ENCODE measurements at places on chromosomes 5 and 9.

DNA sequence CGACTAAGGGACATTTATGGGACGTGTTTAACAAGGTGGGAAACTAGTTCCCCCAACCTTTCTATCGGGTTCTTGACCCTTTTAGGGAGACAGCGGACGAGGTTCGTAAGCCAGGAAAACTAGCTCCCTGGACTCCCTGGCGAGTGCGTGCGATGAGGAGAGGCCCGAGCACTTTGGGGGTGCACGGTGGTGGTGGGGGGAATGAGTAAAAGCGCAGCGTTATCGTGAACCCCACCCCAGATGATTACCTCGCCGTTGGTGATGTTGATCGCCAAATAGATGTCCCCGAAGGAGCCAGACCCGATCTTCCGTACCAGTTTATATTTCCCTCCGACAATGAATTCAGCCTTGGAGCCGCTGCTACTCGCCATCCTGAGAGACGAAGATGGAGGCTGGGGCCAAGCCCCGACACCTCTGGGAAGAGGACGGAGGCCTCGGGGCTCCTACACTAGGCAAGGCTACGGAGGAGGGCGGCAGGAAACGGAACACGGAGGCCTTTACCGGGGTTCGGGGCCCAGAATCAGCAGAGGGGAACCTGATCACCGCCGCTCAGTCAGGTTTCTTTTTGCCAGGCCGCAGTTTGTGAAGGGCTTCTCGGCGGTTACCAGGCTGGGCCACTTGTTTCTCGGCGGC, 529 bp downstream of the CSNK1A1 start:
- DNase-seq: peak; percentile 34

DNA sequence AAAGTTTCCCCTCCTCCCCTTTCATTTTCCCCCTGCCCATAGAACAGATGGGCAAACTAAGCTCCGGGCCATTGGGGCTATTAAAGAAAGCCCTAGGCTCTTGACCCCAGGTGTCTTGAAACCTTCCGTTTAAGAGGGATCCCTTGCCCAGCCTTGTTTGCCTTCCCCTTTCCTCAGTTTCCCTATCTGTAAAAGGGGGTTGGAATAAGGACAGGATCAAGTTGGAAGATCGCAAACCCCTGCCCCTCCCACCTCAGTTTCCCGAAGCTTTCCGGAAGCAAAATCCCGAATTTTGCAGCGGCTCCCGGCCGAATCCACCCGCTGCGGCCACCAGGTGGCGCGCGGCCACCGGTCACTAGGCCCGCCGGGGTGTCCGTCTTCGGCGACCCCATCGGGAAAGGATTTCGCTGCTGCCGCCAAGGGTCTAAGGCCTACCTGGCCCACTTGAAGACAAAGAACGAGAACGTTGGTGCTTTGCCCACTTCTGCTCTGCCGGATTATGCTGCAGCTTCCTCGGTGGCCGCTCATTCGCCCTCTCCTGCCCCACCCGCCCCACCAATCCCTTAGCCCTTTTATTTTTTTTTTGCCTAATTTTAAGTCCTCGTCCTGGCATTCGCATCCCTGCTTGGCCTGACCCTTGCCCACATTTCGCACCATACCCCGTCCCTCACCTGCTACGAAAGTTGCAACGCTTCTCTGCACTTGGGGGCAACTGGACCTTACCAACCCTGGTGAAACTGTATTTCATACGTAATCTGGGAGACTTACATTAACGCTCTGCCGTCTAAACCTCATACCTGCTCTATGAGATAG, 962 bp upstream of the NR6A1 start:
- peak; percentile 55 for DNase-seq

DNA sequence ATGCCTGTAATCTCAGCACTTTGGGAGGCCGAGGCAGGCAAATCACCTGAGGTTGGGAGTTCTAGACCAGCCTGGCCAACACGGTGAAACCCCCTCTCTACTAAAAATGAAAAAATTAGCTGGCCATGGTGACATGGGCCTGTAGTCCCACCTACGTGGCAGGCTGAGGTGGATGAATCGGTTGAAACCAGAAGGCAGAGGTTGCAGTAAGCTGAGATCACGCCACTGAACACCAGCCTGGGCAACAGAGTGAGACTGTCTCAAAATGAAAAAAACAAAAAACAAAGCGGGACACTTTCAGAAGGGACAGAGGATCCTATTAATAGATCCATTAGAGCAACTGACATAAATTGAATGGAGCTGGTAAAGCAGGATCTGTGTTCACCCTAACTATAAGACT, 89.6 kb upstream of the SGCD start:
- DNase-seq: no peak

DNA sequence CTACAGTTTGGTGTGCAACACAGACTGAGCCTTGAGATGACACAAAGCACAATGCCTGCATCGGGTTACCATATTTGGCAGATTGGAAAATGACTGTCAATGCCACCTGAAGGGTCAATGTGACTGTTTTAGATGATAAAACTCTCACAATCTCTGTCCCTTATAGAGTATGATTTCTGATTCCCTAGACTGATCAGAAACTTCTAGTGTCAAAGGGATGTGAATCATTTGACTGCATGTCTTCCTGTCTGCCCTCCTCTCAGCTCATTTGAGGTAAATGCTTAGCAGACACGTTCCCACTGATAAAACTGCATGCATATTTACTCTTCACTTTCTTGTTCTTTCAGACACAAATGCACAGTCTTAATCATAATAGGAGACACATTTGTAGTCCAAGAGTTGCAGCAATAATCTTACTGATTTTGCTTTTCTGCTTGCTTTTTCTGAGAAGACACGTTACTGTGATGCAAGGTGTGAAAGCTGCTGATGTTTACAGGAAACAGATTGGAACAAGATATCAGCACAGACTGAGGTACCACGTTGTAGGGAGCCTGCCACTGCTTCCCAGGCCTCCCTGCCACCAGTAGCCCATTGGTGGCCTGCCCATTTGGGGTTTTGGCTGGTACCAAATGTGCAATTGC, 77.8 kb downstream of the GCNT4 start:
- DNase-seq: no peak

GRCh38 chr5:74640954-74641734, 616 bp upstream of the ENC1 start:
- peak; percentile 65 for DNase-seq

DNA sequence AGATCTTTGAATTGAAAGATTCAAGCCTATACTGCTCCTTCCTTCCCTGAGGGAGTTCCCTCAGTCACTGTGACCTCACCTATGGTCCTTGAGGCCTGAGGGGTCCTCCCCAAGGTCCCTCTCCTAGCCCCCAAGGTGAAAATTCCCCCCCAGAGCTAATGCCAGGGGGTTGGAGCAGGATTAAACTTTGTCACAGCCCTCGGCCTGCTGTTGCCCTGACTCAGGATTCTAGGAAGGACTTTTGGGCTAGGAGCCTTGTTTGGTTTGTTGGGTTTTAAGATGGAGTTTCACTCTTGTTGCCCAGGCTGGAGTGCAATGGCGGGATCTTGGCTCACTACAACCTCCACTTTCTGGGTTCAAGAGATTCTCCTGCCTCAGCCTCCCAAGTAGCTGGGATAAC, 123.2 kb downstream of the C5orf15 start:
- DNase-seq: no peak

GRCh38 chr5:65355301-65355700, 126.4 kb downstream of the ADAMTS6 start:
- no peak for DNase-seq

DNA sequence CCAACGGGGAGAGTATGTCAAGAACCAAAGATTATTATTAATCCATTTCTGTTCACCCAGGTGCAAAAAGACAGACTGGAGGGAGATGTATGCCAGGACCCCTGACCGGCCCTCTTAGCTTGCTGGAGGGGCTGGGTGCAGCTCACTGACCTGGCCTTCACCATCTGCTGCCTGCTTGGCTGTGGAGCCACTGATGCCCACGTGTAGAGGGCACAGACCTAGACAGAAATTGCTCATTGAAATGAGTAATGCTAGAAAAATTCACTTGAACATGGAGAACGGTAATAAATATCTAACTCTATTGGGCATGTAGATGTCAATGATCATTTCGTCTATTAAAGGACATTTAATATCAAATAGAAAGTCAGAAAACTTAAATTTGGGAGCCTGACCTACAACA, 58.8 kb upstream of the ERCC6L2 start:
- DNase-seq: no peak

DNA sequence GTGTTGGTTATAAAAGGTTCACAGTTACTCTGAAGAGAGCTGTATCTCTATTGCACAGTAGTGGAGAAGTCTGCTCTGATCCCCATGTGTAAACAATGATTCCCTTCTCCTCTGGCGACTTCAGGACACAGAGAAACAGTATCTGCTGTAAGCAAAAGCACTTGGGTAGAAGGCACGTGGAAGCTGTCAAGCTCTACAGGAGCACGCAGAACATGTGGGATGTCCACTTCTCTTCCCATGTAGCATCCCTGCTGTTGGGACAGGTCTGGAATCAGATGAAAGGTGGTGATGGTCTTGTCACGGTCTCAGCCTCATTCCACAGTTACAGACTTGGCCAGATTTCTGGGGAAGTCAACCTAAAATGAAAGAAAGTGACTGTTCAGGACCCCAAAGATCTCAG, 9.4 kb upstream of the MAPK9 start:
- no peak for DNase-seq

DNA sequence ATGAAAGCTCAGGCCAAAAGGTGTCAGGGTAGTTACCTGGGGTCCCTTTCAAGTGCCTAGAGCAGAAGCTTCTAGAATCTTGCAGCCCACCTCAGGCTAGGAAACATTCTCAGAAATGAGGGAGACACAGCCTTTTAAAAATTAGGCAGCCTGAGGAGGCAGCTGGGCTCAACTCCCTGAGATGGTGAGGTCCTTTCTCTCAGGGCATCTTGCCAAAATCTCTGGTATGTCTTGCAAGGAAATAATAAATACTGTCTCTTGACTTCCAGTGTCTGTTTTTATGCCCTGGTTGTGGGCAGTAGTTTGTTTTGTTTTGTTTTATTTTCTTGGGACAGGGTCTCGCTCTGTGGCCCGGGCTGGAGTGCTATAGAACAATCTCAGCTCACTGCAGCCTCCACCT, 100.9 kb upstream of the APC start:
- DNase-seq: no peak

- DNase-seq: no peak
Observed at GRCh38 chr5:129746876-129747275, 1.0 kb upstream of the MINAR2 start.

DNA sequence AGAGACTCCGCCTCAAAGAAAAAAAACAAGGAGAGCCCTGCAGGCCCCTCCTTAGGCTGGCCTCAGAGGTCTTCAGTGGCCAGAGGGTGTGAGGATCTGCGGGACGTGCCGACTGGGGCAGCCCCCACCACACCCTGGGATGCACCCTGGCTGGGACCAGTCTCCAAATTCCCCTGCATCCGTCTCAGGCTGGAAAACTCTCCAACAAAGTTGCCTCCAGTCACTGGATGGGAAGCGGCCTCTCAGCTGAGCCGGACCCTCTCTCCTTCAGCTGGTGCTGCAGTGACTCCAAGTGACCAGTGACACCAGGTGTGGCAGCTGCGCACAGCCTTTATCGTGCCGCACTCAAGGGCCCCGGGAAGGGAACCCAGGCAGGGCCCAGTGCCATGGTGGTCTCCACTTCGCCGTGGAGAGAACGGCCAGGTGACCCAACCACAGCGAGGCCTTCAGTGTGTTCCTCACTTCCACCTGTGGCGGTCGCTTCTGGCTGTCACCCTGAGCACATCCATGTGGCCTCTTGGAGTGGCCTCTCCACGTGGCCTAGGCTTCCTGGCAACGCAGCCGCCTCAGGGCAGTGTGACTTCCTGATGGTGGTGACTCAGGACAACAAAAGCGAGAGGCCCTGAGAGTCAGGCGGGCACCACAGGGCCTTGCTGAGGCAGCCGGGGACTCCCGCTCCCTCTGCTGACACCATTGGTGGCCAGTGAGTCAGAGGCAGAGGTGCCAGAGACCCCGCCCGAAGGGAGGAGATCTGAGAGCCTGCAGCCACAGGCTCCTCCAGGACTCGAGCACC, 19.3 kb upstream of the CAMSAP1 start:
- peak; percentile 84 for DNase-seq

- no peak for DNase-seq
Observed at GRCh38 chr9:82597241-82598203, 465.4 kb downstream of the RASEF start.

DNA sequence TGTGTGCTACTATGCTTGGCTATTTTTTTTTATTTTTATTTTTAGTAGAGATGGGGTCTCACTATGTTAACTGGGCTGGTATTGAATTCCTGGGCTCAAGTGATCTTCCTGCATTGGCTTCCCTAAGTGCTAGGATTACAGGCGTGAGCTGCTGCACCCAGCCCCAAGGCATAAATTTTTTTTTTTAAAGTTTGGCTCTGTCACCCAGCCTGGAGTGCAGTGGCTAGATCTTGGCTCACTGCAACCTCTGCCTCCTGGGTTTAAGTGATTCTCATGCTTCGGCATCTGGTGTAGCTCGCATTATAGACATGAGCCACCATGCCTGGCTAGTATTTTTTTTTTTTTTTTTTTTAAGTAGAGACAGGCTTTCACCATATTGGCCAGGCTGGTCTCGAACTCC, 70.3 kb downstream of the RAB24 start:
- DNase-seq: no peak

- DNase-seq: no peak
Observed at GRCh38 chr5:144742361-144742760, 571.7 kb downstream of the KCTD16 start.

GRCh38 chr9:100324594-100325200, 28.0 kb downstream of the TEX10 start:
- no peak for DNase-seq

DNA sequence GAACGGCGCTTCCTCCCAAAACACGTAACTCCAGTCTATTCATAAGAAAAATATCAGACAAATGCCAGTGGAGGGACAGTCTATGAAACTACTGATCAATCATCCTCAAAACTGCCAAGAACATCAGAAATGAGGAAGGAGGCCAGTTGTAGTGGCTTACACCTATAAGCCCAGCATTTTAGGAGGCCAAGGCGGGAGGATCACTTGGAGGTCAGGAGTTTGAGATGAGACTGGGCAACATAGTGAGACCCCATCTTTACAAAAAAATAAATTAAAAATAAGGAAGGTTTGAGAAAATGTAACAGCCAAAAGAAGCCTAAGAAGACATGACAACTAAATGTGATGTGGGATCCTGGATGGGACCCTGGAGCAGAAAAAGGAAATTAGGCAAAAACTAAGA, 58.9 kb upstream of the MIER3 start:
- no peak for DNase-seq

DNA sequence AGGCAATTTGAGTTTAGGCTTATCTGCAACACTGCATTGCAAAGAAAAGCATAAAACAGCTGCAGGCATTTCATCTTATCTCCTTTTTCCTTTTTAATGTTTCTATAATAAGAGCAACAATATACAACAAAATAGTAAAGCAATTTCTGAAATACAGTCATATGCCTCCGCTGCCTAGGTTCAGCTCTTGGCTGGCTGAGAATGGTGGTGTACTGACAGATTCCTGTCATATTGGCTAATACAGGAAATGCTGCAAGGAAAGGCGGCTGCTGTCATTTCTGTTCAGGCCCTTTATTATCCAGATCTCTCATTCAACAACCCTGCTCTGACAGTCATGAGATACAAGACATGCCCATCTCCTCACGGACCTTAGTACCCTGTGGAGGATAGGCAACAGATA, 677.0 kb downstream of the TAF11L14 start:
- no peak for DNase-seq

GRCh38 chr5:134100283-134101091, 14.0 kb upstream of the TCF7 start:
- DNase-seq: peak; percentile 84

Measured in stimulated activated CD4-positive, alpha-beta T cell treated with anti-CD3 and anti-CD28 coated beads, Interleukin-2, amount 100 ng/mL, for 24 hours (primary cell).